ENCODE measurements at places on chromosomes 11 and 22. TPM values are rescaled to one million over a fixed set of nuclear protein-coding genes. Genes with fewer than 3 reads are reported as not detected.

DNA sequence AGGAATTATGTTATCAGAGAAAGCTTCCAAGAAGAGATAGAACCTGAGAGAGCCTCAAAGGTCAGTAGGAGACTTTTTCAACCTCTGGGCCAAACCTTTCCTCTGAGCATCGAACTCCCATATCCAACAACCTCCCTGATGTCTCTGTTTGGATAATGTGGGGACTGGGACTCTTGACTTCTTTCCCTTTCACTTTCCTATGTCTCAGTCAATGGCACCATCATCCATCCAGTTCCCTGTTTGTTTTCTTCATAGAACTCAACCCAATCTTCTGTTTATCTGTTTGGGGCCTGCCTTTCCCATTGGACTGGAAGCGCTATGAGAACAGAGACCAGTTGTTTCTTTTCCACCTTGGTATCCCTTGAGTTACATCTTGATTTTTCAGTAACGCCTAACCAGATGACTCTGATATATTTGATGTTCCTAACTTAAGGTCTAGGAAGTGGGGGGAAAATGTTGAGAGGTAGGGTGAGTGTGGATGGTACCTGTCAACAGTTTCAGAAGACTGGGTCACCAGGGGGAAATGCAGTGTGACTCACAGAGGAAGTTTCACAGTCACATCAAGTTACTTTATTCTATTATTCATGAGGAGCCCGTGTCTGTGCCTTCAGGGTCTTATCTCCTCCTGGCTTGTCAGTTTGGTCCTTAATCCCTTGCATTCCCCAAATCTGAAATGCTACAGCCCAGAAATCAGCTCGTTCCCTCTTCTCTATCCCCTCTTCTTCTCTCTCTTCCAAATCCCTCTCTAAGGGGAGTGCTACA lies 4.5 kb upstream of the KCNE3 start:
- no peak for DNase-seq

Gene MFRP
- not detected for total RNA-seq

DNA sequence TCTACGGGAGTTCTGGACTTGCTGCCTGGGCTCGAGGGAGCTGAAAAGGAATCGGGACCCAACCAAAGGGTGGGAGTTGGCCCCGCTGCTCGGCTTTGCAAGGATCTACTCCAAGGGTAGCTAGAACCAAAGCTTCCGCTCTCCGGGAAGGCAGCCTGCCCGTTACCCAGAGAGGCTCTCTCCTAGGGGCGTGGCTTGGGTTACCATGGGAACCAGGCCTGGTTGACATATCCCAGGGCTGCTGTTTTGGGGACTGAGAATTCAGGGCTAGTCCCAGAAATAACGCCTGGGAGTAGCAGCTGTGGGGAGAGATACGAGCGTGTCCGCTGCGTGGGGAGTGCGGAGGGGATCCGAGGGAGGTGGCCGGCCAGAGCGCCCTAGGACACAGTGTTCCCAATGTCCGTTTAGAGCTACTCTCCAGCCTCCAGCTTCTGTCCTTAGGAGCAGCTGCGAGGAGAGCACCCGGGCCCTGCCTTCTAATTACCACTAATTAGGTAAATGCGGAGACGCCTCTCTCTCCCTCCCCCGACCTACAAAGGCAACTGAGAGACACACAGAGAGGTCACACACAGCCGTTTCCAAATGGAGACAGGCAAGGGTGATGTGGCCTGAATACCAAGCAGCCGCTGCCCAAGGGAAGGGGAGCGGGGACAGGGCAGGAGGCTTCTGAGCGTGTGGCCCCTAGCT lies 141.6 kb upstream of the CADM1 start:
- no peak for DNase-seq

- DNase-seq: no peak
Measured at GRCh38 chr22:33886696-33887095, 33.6 kb downstream of the LARGE1 start.

- DNase-seq: no peak
Measured at GRCh38 chr11:37509506-37509905, 911.5 kb upstream of the RAG2 start.

All from SJSA1 (cell line).